Activated CD4-positive, alpha-beta T cell treated with anti-CD3 and anti-CD28 coated beads, Interleukin-2, amount 50 U/mL, for 24 hours (primary cell): ENCODE measurements at places on chromosomes 3 and 15.

- no peak for DNase-seq
Measured at GRCh38 chr3:14976317-14976716, 28.9 kb downstream of the NR2C2 start.

DNA sequence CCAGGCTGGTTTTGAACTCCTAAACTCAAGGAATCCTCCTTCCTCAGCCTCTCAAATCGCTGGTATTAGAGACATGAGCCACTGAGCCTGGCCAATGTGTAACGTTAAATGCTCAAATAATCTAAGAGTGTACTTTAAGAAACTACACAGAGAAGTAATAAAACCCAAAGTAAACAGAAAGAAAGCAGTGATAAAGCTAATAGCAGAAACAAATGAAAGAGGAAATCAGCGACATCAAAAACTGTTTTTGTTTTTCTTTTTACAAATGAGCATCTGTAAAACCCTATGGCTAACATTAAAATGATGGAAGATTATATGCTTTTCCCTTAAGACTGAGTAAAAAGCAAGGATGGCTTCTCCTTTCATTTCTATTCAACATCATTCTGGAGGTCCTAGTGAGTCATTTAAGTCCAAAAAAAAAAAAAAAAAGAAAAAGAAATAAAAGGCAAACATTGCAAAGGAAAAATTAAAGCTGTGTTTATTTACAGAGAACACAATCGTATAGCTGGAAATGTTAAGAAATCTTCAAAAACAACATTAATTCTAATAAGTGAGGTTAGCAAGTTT is 36.8 kb upstream of the FNDC3B start:
- no peak for DNase-seq

DNA sequence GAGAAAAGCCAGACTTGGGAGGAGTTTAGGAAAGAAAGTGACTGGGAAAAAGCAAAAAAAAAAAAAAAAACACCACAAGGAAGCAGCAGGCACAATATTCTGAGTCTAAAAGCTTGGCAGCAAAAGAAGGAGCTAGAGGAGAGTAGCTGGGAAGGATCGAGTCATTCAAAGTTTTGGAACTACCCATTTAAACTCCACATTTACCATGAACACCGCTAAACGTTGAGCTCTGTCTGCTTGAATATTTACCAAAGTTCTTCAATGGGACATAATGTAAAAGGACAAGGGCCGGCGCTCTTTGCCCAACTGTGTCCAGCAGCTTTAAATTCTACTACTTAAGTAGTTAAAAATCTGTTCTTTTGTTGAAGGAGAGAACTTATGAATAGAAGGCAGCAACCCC is 481.9 kb downstream of the FOXP1 start:
- no peak for DNase-seq

- no peak for DNase-seq
Measured at GRCh38 chr3:65408531-65409175, 630.1 kb downstream of the MAGI1 start.

GRCh38 chr3:179449636-179450035 is 1.6 kb downstream of the GNB4 start:
- DNase-seq, result no peak

DNA sequence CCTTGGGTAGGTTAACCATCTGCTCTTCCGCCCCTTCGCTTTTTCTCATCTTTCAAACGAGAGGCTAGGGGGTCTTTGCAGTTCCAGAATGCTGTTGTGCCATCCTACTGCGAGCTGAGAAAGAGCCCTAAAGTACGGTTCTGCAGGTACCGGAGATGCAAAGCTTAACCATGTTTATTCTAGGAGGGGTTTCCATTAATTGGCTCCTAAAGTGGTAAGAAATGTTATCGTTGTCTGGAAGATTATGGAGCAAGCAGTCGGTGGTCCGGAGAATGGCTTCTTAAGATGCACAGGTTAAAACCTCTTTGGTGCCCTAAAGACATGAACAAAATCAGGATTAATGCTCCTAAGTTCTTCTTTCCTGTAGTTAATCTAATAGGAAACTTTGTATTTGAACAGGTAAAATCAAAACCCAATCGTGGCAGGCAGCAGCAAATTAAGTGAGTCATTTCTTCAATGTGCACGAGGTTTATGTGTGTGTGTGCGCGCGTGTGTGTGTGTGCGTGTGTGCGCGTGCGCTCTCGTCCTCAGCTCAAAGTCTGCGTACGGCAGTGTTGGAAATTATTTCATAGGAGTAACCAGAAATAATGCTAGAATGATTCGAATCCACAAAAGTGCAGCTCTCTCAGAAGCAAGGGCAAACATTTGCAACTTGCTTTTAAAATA is 772 bp downstream of the FAM81A start:
- DNase-seq, result no peak

GRCh38 chr3:189937302-189938127 is 183.2 kb downstream of the P3H2 start:
- DNase-seq, result no peak

GRCh38 chr15:92074101-92074500 is 220.6 kb downstream of the SLCO3A1 start:
- DNase-seq, result no peak

GRCh38 chr3:129485721-129486663 is 42.4 kb upstream of the RHO start:
- DNase-seq, result no peak

GRCh38 chr3:79551997-79552396 is 215.8 kb downstream of the ROBO1 start:
- DNase-seq, result no peak

DNA sequence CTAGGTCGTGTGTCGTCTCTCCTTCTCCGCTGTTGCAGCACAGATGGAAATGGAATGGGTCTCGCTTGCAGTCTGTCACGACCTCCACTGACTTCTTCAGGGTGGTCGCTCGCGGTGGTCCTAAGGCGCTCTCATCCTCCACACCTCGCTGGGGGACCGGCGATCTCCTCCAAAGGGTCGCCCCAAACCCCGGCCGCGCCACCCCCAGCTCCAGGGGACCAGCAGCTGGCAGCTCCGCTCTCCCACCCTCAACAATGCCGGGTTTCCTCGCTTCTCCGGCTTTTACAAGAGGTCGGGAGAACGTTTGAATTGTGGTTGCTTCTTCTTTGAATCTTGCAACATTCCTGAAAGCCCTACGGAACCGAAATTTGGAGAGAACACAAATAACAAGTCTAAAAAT is 25.9 kb downstream of the SERP1 start:
- no peak for DNase-seq

DNA sequence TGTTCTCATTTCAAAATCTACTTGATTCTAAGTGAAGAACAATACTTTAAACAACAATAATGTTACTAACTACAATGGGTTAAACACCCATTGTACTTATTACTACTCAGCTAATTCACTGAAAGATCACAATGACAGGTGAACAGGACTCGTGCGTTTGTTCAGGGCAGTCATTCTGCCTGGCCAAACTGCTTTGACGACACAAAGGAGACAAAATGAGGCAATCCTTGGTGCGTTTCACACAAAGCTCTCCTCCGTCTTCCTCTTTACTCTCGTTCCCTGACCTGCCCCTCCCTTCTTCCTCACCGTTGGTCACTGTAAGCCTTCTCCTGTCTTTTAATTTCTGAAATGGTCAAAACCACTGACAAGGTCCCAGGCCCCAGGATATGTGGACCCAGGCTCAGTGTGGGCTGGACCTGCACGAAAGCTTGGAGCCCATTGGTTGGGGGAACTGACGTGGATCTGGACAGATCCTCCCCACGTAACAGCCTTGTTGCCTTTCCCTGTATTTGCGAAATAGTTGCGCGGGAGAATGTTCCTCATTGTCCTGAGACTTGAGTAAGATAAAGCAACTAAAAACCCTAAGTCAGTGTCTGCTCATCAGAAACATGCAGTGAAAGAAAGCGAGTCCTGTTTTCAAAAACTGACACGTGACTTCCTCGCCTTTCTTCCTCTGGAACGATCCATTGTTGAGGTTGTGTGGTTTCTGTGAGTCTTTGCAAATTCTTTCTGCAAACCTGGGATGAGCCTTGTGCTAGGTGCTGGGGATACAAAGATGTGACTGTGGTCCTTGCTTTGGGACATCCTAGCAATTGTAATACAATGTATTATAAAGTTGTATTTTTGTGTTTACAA is 147.1 kb upstream of the RGMA start:
- no peak for DNase-seq

DNA sequence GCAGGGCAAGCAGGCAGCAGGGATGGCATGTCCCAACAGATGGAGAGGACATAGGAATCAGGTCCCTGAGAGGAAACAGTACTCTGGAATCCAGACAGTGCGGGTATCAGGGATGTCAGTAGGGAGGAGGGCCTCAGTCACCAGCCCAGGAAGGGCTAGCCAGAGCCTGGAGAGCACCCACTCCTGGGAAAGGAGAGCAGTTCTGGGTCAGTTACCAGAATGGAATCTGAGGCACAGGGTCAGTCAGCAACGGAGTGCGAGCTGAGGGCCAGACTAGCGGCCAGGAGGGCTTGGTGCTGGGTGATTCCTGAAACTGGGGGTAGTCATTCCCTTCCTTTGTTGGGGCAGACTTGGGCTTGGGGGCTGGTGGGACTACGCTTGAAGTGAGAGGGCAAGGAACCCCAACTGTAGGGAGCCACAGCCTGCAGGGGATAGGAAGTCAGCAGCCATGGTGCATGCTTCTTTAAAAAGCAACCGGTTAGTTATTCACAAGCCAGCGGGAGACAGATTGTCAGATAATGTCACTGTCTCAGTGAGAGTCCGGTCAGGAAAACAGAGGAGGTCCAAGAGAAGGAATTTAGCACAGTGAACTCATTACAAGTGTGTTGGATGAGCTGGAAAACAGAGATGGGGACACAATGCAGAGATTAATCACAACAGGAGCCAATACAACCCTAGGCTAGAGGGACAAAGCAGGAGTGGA is 27.9 kb downstream of the PLA1A start:
- no peak for DNase-seq

DNA sequence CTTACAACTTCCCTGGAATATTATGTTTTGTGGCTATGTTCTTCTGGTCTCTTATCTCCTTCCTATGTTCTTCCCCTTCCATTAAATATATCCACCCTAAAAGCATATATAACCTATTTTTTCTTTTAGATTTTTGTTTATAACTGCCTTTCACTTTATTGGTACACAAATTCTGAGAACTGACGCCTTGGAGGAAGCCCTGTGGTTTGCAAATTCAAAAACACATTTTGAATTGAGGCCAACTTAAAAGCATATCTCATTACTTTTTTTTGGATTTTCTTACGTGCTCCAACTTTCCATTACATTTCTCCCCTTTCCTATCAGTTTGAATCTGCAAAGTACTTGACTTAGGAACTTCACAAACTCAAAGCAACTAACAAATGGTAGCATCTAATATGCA is 15.3 kb upstream of the COLQ start:
- DNase-seq, result no peak

GRCh38 chr3:135181408-135181807 is 386.3 kb downstream of the EPHB1 start:
- DNase-seq, result no peak

- DNase-seq, result no peak
Measured at GRCh38 chr15:48533982-48534381, 111.5 kb downstream of the FBN1 start.

DNA sequence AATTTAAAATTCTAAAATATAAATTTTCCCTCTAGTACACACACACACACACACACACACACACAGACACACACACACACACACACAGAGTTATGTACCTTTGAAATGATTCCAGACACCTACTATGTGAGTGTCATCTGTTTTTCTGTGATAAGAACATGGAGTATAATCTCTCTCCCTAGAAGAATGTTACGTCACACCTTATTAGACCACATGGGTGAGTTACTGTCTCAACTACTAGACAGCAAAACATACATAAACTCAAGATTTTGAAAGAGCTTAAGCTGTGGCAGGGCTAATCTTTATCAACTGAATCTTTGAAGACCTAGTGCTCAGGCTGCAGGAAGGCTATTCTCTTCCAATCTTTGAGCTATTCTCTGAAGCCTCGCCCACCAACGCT is 385.9 kb upstream of the BCHE start:
- DNase-seq, result no peak

DNA sequence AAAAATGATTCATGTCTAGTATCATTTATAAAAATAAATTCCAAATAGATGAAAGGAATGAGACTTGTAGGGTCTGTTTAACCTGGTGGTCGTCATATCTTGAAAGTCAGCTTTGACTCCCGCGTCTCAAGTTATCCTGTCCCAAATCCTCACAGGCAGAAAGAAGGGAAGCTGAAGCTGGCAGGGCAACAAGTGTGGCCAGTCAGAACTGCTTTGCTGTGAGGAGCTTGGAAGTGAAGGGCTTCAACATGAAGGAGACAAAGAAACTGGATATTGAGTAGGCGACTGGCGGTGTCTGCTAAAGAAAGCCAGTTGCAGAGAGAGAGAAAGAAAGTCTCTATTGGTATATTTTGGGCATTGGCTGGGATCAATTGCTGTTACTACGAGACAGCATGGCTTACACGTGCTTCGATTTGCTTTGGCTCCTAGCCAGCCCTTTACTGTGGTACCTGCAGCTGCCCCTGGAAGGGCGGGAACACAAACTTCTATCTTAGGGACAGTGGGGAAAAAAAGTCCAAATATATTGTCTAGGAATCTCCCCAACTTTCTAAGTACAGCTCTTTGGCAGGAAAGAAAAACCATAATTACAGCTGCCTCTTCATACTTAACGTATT is 107.2 kb downstream of the CHST2 start:
- no peak for DNase-seq

GRCh38 chr3:131688370-131688769 is 185.6 kb upstream of the MRPL3 start:
- no peak for DNase-seq

DNA sequence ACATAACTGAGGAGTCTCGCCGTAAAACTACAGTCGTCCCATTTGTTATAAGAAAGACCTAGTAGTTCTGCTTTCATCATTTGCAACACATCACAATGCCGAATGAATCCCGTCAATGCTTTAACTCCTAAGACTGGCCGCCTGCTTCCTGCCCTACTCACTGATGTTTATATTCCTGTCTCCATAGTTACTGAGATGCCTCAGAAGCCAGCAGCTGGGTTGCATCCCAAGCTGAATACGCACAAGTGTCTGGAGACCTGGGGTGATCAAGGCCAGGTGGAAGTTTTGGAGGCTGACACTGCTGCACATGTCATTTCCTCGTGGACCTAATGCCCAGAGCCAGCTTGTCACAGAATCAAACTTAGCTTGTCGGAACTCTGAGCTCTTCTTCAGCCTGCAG is 95.2 kb upstream of the UBE2E1 start:
- no peak for DNase-seq

- DNase-seq, result no peak
Measured at GRCh38 chr3:45188719-45189659, 37.1 kb downstream of the TMEM158 start.

GRCh38 chr3:176275113-176275512 is 922.2 kb downstream of the TBL1XR1 start:
- DNase-seq, result no peak

- peak; percentile 82 for DNase-seq
Measured at GRCh38 chr15:81293728-81294515, 30.0 kb downstream of the STARD5 start.

- DNase-seq, result no peak
Measured at GRCh38 chr15:41408234-41408641, 5.9 kb upstream of the NDUFAF1 start.
